Activated CD4-positive, alpha-beta T cell treated with anti-CD3 and anti-CD28 coated beads for 4 hours (primary cell): ENCODE measurements at places on chromosomes 1 and 21.
A peak's percentile ranks its signal among the peaks of the same experiment; 100 is the strongest.

DNA sequence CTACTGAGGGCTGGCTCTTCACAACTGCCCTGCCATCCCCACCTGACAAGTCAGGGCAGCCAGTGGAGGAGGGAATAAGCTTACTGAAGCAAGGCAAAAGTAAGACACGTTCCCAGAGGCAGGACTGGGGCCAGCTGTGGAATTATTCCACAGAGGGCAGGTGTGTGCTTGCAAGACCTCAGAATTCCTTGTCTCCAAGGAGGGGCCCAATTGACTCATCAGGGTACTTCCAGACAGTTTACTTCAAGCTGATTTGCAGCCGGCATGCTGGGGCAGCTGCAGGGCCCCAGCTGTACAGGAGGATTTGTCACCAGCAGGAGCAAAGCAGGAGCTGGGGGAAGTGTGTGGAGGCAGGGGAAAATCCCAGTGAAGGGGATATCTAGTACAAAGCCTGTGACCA is 167.5 kb upstream of the CAMK1G start:
- DNase-seq: no peak

DNA sequence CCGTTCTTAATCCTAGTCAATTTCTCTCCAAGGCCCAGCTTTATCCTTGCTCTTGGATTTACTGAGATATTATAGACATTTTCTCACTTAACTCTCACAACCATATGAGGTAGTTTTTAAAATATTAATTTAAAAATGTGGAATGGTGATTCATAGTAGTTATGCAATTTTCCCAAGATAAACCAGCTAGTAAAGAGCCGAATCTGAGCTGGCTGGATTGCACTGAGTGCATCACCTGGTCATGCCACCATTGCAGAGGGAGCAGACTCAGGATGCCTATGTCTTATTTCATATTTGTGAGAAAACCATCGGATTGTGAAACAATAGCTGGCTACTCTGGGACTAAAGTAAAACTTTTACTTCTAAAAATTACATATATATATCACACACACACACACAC is 494.0 kb downstream of the KCNT2 start:
- no peak for DNase-seq

DNA sequence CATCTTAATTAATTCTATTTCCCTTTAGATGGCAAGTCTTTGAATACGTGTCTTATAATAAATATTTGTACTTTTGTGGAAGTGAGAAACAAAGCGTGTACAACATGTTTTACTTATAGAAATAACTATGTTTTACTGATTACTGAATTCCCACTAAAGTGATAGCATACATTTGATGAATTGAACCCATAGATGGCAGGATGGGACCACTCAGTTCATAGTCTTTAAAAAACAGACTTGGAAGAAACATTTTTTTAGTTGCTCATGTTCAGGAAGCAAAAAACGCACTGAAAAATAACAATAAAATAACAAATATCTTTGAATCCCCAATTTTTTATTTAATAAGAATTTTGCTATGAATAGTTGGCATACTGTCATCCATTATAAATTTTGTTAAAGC is 507.1 kb upstream of the ZRANB2 start:
- no peak for DNase-seq

DNA sequence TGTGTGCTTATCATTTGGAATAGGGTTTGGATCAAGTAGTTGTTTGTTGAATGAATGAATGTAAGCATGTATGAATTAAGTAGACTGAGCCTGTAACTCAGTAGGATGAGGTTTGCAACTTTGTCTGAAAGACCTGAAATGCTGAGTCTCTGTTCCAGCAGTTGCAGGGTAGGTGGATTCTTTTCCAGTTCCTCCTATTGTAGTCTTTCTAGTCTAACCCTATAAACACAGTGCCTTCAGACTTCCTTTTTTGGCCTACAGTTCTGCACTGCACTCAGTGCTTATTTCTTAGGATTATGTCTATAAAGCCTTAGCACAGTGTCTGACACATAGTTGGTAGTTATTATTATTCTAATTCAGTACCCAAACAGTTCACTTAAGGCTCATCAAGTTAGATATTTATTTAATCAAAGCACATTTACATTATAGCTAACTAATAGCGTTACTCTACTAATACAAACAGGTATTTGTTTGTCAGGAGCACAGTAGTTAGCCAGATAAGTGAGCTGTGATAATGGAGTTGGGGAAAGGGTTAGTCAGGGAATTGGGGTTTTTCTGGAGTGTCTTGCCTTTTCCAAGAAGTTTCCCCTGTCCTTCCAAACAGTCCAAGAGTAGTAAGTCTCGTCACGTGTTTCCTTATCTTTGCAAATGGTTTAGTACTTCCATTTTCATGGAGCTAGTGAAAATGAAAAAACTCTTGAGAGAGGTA is 45.0 kb downstream of the ABCD3 start:
- DNase-seq: no peak

DNA sequence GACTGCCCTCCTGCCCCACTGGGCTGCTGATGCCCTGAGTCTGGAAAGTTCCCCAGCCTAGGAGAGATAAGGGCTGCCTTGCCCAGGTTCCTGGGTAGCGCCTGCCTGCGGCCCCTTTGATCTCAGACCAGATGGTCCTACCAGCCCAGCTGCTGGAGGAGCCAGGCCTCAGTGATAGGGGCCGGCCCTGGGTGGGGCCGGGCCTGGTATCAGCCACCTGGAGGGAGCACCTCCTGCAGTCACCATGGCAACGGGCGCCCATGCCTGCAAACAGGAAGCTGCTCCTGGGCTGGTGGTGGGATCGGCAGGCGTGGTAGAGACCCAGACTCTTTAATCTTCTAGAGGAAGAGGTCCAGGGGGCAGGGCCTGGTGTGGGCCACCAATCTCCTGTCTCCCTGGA is 119.7 kb upstream of the WNT4 start:
- no peak for DNase-seq

- no peak for DNase-seq
These were observed 67.9 kb downstream of the CYYR1 start for GRCh38 chr21:26505211-26505610.

GRCh38 chr1:41650028-41650880 is 165.8 kb upstream of the EDN2 start:
- peak; percentile 60 for DNase-seq

DNA sequence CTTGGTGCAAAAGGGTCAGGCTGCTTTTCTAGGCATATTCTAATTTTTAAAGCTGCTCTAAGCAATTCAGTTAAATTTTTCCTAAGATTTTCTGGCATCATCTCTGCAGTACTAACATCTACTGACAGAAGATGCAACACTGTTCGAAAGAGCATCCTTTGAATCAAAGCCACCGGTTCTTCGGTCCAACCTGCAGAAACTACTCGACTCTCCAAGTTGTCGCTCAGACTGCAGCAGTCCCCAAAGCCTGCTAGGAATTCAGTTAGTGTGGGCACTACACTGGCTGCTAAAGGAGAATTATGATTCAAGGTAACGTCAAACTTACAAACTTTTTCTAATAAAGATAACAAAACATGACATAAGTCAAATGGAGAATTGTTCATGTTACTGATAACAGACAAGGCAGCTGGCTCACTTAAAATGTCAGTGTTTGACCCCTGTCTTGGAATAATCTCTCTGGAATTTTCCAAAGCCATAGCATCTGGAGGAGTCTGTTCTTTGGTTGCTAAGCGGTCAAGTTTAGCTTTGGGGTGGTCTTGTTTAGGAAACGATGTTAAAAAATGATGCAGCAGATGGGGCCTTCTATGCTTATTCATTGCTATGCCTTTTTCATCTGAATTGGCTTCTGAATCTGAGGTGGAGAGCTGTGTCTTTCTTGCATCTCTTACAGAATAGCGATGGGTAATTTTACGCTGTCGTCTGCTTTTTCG is 56.9 kb downstream of the LYST start:
- DNase-seq: no peak

- no peak for DNase-seq
These were observed 22.2 kb upstream of the CDCA8 start for GRCh38 chr1:37670133-37670532.

- no peak for DNase-seq
These were observed 15.8 kb downstream of the TSPAN2 start for GRCh38 chr1:115073298-115074087.

- DNase-seq: peak; percentile 15
These were observed 2.2 kb downstream of the NUAK2 start for GRCh38 chr1:205319081-205320018.

- DNase-seq: no peak
These were observed 29.4 kb upstream of the EPS8L3 start for GRCh38 chr1:109793089-109793485.

DNA sequence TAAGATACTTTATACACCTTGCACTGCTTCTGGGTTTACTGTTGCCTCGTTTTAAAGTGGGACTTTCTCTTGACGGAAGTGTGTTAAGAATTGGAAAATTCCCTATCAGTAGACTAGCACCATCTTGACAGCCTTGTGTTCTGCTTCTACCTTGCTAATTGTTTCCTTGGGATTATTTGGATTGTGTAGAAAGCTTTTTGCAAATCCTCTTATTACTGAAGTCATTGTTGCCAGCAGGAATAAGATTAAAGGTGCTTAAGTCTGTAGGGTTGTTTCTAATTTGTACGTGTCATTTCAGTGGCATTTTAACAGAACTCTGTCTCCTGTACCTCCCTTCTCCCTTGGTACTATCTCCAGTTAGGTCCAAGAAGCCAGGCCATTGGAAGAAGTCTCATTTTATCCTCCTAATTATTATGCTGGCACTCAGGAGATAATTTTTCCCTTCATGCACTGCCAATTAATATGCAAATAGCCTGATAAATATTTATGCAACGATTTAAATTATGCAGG is 107.7 kb downstream of the POU2F1 start:
- no peak for DNase-seq
